ENCODE measurements at places on chromosomes 12 and 14. TPM values are rescaled to one million over a fixed set of nuclear protein-coding genes. Genes with fewer than 3 reads are reported as not detected.

- no peak overlapping the region for H3K27ac ChIP-seq
- no peak for DNase-seq
- peaks cover 8% of the 10 kb centered on the region for H3K4me1 ChIP-seq
- H3K36me3 ChIP-seq, result no peaks in the 10 kb centered on the region
- no peak overlapping the region for H3K4me3 ChIP-seq
- no peaks in the 10 kb centered on the region for H3K27me3 ChIP-seq
Measured at GRCh38 chr12:98823012-98823411, 177.9 kb downstream of the APAF1 start.

Gene ETFBKMT
- total RNA-seq, result 1.4 TPM

DNA sequence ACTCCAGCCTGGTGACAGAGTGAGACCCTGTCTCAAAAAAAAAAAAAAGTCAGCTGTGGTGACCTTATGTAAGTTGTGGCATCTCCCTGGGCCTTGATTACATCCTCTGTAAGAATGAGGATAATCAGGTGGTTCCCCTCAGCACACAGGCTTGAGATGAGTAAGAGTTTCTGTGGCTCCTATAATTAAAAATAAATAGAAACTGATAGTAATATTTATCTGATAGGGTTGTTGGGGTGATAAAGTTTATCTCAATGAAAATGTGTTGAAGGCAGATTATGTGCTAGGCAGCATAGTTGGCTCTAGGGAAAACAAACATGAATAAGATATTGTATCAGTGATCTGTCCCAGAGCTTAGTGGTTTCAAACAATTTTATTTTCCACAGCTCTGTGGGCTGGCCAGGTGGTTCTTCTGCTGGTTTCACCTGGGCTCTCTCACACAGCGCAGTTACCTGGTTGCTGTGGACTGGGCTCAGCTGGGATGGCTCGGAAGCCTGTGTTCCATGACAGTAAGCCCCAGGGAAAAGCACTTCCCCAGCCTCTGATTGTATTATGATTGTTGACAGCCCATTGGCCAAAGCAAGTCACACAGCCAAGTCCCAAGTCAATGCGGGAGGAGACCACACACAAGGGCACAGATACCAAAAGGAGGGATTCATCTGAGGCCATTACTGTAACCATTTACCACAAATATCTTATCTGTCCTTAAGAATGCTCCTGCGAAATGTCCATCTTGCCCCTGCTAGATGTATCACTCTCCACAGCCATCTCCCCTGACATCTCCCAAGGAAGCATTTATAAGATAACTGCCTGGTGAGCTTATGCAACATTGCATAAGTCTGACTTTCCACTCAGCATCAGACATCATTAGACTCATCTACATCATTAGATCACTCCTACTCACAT is 151.7 kb downstream of the NUAK1 start:
- H3K36me3 ChIP-seq, result no peaks in the 10 kb centered on the region
- H3K4me3 ChIP-seq, result no peak overlapping the region
- no peaks in the 10 kb centered on the region for H3K27me3 ChIP-seq

GRCh38 chr12:21666722-21667121 is 9.1 kb upstream of the LDHB start:
- H3K36me3 ChIP-seq, result no peaks in the 10 kb centered on the region
- no peak overlapping the region for H3K4me3 ChIP-seq
- no peaks in the 10 kb centered on the region for H3K4me1 ChIP-seq
- peaks cover 4% of the 10 kb centered on the region for H3K27me3 ChIP-seq

Gene MFAP5
- total RNA-seq, result 158 TPM

DNA sequence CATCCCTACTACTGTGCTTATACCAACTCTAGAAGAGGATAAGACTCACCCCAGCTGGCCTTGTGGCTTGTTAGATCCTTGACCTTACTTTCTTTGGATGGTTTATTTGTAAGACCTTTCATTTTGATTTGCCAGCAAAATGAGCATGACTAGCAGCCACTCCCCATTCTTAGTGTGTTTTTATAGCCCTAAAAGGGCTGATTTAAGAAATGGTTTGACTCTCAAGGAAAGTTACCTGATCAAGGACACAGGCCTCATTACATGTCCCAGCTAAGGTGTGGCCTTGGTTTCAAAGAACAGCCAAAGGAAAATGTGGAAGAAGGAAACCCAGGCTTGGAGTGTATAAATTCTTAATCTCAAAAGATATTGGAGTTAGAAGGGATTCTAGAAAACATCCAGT is 41.4 kb downstream of the SLC17A8 start:
- no peaks in the 10 kb centered on the region for H3K36me3 ChIP-seq
- no peak overlapping the region for H3K4me3 ChIP-seq
- no peaks in the 10 kb centered on the region for H3K27me3 ChIP-seq

- H3K27me3 ChIP-seq, result no peaks in the 10 kb centered on the region
- no peak for DNase-seq
- no peak overlapping the region for H3K27ac ChIP-seq
- no peak overlapping the region for H3K4me3 ChIP-seq
Measured at GRCh38 chr12:69651922-69652321, 41.2 kb upstream of the LRRC10 start.

- no peak for DNase-seq
- peaks cover 21% of the 10 kb centered on the region for H3K4me1 ChIP-seq
- H3K4me3 ChIP-seq, result no peak overlapping the region
- peak overlapping the region; percentile 71 for H3K27ac ChIP-seq
- H3K36me3 ChIP-seq, result no peaks in the 10 kb centered on the region
Measured at GRCh38 chr14:51546603-51547258, 105.0 kb upstream of the FRMD6 start.

- H3K27me3 ChIP-seq, result peaks cover 8% of the 10 kb centered on the region
- H3K4me3 ChIP-seq, result no peak overlapping the region
- no peaks in the 10 kb centered on the region for H3K4me1 ChIP-seq
- H3K27ac ChIP-seq, result no peak overlapping the region
Measured at GRCh38 chr14:60488175-60488574, 2.3 kb upstream of the C14orf39 start.

DNA sequence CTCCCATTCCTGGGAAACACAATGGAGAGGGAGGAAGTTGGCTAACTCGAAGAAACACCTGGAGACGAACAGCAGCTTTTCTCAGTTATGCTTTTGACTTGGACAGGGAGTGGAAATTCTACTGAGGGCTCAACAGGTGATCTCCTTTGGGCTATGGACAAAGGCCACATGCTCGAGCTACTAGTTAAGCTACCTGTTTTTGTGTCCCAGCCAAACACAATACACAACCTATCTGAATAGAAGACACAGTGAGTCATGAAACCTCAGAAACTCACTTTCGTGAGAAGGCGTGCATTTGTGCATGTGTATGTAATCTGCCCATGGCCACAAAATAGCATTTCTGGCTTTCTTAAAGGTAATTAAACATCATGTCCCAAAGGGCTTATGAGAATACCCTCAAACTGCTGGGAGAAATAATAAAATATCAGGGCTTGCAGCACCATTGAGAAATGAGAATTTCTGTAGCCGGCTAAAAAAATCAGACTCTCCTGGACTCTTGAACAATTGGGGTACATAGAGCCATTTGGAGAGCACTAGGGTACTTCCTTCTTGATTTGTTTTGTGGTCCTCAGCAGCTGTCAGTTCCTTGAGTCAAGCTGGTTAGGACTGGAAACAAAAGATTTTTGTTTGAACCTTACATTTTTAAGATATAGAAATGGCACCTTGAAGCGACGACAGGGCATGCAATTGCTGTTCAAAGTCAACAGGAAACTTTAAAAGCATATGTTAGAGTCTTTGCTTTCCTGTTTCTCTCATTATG is 85.5 kb upstream of the PTHLH start:
- no peak overlapping the region for H3K27ac ChIP-seq
- no peaks in the 10 kb centered on the region for H3K36me3 ChIP-seq
- H3K4me1 ChIP-seq, result no peaks in the 10 kb centered on the region
- H3K27me3 ChIP-seq, result no peaks in the 10 kb centered on the region
- no peak overlapping the region for H3K4me3 ChIP-seq
- no peak for DNase-seq

Gene MYG1
- 23.4 TPM for total RNA-seq

Measured in thoracic aorta (tissue), 2 donors.